ENCODE measurements at places on chromosomes 7 and 10.
A peak's percentile ranks its signal among the peaks of the same experiment; 100 is the strongest.

GRCh38 chr7:98240961-98241673 is 10.9 kb downstream of the TECPR1 start:
- DNase-seq = peak; percentile 28

DNA sequence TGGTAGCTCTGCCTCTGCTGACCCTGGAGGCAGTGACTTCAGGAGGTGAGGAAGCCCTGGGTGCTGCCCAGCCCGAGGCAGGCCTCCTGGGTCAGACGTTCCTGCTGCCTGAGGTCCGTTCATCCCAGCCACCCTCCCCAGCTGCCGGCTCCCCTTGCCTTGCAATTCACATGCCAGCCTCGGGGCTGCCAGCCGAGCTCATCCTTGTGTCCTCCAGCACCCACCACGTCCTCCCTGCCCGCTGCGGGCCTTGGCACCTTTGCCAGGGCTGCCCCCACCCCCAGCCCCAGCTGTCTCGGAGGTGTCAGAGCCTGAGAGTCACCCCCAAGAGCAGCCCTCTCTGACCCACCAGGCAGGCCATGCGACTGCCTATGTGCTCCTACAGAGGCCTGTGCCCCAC is 162.1 kb upstream of the RNF32 start:
- DNase-seq = no peak

DNA sequence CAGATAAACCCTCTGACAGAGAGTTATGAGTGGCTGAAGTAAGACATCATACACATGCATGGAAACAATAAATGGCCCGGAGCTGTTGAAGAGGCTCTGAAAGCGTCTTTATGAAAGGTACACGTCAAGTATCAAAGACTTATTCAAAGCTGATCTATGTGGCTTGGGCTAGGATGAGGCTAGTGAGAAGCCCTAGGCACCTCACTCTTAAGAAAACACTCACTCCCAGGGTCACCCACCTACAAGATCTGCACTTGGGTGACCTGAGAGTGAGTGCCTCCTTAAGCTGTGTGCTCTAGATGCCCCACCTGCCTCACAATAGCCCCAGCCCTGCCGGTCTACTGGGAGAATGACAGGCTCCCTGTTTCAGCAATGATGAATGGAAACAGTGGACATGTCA is 1.1 kb upstream of the GIMAP1 start:
- no peak for DNase-seq

DNA sequence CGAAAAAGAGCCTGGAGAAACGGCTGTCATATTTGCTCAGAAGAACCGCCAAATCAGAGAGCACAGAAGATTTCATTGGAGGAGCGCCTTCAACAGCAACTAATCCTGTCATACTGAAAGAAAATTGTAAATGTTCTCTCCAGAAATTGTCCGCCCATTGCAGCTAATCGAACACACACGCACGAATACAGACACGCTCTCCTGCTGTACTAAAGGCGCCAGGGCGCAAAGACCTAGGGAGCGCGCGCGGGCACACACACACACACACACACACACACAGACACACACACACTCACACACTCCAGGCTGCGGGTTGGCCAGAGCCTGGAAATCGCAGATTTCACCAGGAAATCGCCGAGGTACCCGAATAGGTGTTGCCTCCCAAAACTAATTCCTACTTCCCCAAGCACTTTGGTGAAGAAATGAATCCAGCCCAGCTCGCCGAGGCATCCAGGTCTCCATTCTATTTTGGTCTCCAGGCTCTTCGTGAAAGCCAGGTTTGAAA is at the start of gene CHRM2:
TSS of gene CHRM2 (plus strand) at position 157 of the 505 bp plus-strand sequence. CDS start 146,214 bp downstream, outside the sequence.
- DNase-seq = no peak
